ENCODE measurements at places on chromosomes 16 and 17.

DNA sequence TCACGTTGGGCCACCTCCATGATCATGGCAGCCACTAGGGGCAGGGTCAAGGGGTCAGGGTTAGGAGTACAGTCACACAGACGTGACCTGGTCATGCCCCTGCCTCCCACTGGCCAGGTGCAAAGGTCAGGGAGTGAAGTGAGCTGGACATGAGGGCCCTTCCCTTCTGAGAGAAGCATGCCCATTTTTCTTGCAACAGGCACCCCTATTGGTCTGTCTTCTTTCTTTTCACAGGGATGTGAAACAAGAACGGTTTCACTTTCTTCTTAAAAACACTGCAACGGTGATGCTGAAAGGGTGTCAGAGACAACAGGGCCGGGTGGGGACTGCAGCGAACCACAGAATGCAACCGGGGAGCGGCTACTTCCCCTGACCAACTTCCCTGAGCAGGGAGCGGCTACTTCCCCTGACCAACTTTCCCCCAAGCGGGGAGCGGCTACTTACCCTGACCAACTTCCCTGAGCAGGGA, 52.1 kb upstream of the DOC2B start:
- no peaks in the 10 kb centered on the region for H3K4me1 ChIP-seq
- H3K4me3 ChIP-seq, result no peak overlapping the region
- H3K27ac ChIP-seq, result no peak overlapping the region
- H3K27me3 ChIP-seq, result no peaks in the 10 kb centered on the region

- no peak for DNase-seq
- no peaks in the 10 kb centered on the region for H3K36me3 ChIP-seq
- H3K27ac ChIP-seq, result no peak overlapping the region
- H3K27me3 ChIP-seq, result no peaks in the 10 kb centered on the region
- H3K4me3 ChIP-seq, result no peak overlapping the region
Observed at GRCh38 chr17:2181206-2181896, 122.2 kb downstream of the SMG6 start.

GRCh38 chr17:18280766-18281371, 20.4 kb downstream of the MIEF2 start:
- DNase-seq, result no peak
- H3K4me3 ChIP-seq, result no peak overlapping the region
- no peak overlapping the region for H3K27ac ChIP-seq
- no peaks in the 10 kb centered on the region for H3K4me1 ChIP-seq
- H3K27me3 ChIP-seq, result no peaks in the 10 kb centered on the region
- H3K36me3 ChIP-seq, result peaks cover 67% of the 10 kb centered on the region

DNA sequence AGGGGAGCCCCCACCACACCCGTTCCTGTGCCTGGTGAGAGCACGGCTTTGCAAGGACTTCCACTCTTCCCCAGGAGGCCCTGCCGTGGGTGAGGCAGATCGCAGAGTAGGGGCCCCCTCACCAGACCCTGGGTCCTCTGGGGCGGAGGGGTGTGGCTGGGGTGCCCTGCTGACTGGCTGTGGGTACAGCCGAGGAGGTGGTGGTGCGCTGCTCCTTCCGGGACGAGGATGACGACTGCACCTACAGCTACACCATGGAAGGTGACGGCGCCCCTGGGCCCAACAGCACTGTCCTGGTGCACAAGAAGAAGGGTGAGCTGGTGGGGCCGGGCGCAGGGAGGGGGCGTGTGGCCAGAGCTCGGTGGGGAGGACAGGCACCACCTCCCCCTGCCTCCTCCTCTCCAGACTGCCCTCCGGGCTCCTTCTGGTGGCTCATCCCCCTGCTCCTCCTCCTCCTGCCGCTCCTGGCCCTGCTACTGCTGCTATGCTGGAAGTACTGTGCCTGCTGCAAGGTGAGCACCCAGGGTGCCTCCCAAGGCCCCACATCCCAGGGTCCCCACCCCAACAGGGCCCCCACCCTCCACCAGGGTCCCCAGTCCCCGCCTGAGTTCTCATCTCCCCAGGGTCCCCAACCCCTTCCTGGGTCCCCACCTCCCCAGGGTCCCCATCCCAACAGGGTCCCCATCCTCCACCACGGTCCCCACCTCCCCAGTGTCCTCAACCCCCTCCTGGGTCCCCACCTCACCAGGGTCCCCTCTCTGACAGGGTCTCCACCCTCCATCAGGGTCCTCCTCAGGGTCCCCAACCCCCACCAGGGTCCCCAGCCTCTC, 16.1 kb downstream of the ITGB4 start:
- DNase-seq, result no peak
- H3K4me3 ChIP-seq, result no peak overlapping the region
- H3K4me1 ChIP-seq, result no peaks in the 10 kb centered on the region
- no peak overlapping the region for H3K27ac ChIP-seq
- peaks cover 69% of the 10 kb centered on the region for H3K36me3 ChIP-seq

- H3K27ac ChIP-seq, result no peak overlapping the region
- no peak overlapping the region for H3K4me3 ChIP-seq
- H3K27me3 ChIP-seq, result no peaks in the 10 kb centered on the region
- H3K4me1 ChIP-seq, result peaks cover 5% of the 10 kb centered on the region
- H3K36me3 ChIP-seq, result no peaks in the 10 kb centered on the region
- no peak for DNase-seq
Observed at GRCh38 chr17:72311004-72311403, 190.2 kb downstream of the SOX9 start.

DNA sequence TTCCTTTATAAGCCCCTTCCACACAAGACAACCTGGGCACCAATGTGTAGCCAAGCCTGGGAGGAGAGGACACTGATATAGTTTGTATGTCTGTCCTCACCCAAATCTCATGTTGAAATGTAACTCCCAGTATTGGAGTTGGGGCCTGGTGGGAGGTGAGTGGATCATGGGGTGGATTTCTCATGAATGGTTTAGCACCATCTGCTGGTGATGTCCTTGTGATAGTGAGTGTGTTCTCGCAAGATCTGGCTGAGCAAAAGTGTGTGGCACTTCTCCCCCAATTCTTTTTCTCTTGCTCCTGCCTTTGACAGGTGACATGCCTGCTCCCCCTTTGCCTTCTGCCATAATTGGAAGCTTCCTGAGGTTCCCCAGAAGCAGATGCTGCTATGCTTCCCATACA, 135.8 kb downstream of the USP31 start:
- no peak overlapping the region for H3K27ac ChIP-seq
- H3K36me3 ChIP-seq, result no peaks in the 10 kb centered on the region

DNA sequence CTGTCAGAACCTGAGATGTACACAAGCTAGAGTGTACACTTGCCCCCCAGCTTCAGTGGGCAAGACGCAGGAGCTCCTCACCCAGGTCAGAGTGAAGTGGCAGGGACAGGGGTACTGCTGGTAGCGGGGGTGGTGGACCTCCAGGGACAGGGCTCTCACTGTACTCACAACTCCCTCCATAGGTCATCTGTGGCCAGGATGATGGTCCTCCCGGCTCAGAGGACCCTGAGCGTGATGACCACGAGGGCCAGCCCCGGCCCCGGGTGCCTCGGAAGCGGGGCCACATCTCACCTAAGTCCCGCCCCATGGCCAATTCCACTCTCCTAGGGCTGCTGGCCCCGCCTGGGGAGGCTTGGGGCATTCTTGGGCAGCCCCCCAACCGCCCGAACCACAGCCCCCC, 2.7 kb downstream of the NXPH3 start:
- no peak overlapping the region for H3K27ac ChIP-seq
- no peak for DNase-seq
- H3K4me1 ChIP-seq, result peaks cover 20% of the 10 kb centered on the region

GRCh38 chr17:77432742-77433141, 292.0 kb downstream of the SEC14L1 start:
- H3K36me3 ChIP-seq, result peaks cover 11% of the 10 kb centered on the region
- no peaks in the 10 kb centered on the region for H3K27me3 ChIP-seq
- no peak for DNase-seq
- H3K4me3 ChIP-seq, result no peak overlapping the region
- peaks cover 24% of the 10 kb centered on the region for H3K4me1 ChIP-seq

DNA sequence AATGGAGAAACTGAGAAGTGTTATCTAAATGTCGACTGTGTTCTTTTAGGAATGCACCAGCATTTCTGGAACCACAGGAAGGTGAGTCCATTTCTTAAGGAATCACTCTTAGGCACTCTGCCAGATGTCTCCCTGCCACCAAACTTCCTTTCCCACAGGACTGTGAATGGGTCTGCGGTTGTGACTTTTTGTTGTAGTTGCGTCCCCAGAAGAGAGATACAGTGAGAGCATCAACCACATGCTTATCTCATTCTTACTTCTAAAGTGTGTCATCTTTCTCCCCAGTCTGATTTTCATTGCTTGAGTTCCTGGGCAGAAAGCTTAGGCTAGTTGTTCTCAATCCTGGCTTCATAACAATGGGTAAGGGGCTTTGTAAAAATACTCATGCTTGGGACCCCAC, 13.4 kb downstream of the ITPRIPL2 start:
- H3K4me1 ChIP-seq, result peaks cover 21% of the 10 kb centered on the region
- H3K36me3 ChIP-seq, result no peaks in the 10 kb centered on the region
- no peak overlapping the region for H3K4me3 ChIP-seq
- no peak overlapping the region for H3K27ac ChIP-seq

GRCh38 chr17:59409336-59410048, 78.0 kb downstream of the YPEL2 start:
- H3K27ac ChIP-seq, result no peak overlapping the region
- H3K4me1 ChIP-seq, result no peaks in the 10 kb centered on the region
- no peaks in the 10 kb centered on the region for H3K27me3 ChIP-seq
- DNase-seq, result no peak
- H3K4me3 ChIP-seq, result no peak overlapping the region

DNA sequence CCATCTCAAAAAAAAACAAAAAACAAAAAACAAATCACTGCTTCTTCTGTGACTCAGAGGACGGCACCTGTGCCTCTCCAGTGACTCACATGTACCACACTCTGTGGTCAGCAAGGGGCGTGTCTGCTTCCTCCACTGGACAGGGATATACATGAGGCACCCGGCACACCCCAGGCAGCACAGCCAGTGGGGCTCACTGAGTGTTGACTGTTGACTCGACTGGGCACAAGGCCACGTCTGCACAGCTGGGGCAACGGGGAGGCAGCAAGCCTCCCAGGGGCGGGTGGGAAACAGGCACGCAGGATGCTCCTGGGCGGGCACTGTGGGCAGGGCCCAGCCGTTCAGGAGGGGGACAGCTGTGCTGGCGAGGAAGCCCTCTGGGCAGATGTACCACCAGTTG, 64.1 kb downstream of the TIMM22 start:
- peak overlapping the region; percentile 25 for H3K27ac ChIP-seq
- peak; percentile 95 for DNase-seq
- H3K27me3 ChIP-seq, result no peaks in the 10 kb centered on the region
- H3K36me3 ChIP-seq, result no peaks in the 10 kb centered on the region
- peaks cover 12% of the 10 kb centered on the region for H3K4me1 ChIP-seq

DNA sequence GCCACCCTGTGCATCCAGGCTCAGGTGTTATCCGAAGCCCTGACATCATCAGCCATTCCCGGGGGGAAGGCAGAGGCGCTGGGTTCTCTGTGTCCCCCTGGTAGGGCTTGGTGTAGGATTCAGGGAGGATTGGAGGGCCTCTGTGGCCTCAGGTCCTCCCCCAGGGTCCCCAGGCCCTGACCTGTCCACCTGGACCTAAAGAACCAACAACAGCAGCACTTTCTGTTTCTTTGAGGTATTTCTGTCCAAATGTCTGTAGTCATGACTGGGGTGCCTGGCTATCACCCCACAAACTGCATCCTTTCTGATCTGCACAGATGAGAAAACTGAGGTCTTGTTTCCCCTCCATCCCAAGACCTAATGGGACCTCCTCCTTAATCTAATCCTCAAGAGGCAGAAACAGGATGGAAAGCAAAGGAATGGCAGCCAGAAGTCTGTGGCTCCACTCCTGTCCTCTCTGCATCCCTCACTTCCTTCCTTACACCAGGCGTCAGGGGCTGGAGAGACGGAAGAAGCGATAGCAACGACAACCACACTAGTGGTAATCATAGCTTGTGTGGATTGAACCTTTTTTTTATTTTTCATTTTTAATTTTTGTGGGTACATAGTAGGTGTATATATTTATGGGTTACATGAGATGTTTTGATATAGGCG, 11.8 kb downstream of the NLRC5 start:
- no peak for DNase-seq
- no peak overlapping the region for H3K27ac ChIP-seq
- no peak overlapping the region for H3K4me3 ChIP-seq
- no peaks in the 10 kb centered on the region for H3K27me3 ChIP-seq
- peaks cover 9% of the 10 kb centered on the region for H3K4me1 ChIP-seq

DNA sequence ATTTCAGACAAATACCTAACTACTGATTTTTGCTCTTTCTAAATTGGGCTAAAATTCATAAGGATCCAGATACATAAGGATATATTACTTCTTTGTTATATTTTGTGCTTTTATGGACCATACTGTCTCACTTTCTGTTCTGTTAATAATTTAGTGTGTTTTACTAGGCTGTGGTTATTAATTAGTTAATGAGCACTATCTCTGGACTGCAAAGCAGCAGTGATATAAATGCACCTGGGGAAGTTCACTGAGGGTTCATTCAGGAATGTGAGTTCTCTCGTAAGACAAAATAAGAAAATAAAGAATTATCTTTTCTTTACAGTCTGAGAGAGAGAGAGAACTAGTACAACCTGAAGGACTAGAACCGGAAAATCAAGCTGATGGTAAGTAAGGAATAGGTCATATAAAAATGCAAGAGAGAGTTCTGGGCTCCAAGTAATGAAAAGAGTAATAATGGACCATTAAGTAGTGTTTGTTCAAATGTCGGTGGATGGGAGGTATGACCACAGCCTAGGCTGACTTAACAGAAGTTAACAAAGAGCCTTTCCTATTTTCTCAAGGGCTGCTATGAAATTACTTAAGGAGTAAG, 55.6 kb downstream of the IKZF3 start:
- H3K4me1 ChIP-seq, result peaks cover 17% of the 10 kb centered on the region
- no peak overlapping the region for H3K27ac ChIP-seq
- peaks cover 7% of the 10 kb centered on the region for H3K27me3 ChIP-seq
- DNase-seq, result peak; percentile 62
- H3K4me3 ChIP-seq, result no peak overlapping the region
- no peaks in the 10 kb centered on the region for H3K36me3 ChIP-seq

DNA sequence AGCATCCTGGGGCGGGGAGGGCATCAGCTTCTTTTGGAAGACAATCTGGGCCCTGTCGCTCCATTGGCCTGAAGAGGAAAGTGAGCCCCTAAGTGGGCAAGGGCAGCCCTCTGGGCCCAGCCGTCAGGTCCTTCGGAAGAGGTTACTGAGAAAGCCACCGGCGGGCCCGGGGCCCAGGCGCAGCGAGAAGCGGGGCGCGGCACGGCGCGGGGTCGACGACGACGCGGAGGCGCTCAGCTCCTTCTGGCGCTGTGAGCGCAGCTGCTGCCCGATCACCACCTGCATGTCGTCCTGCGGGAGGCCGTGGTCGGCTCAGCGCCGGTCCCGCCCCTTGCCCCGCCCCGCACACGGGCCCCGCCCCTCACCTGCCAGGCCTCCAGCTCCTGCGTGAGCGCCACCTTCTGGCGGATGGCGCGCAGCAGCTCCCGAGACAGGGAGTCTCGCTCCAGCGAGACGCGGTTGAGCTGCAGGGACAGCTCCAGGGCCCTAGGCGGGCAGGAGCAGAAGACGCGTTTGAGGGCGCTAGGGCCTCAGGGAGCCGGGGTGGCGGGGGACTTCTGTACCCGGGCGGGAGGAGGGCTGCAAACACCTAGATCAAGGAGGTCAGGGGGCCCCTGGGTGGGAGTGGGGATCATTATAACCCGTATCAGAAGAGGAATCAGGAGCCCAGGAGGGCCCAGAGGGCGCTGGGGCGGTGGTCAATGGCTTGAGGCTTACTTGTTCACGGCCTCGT, 4.3 kb downstream of the THOC6 start:
- peak overlapping the region; percentile 37 for H3K4me3 ChIP-seq
- no peaks in the 10 kb centered on the region for H3K36me3 ChIP-seq
- DNase-seq, result peak; percentile 90

GRCh38 chr17:77489893-77490255, 349.1 kb downstream of the SEC14L1 start:
- H3K36me3 ChIP-seq, result peaks cover 50% of the 10 kb centered on the region
- H3K27me3 ChIP-seq, result no peaks in the 10 kb centered on the region
- no peak overlapping the region for H3K27ac ChIP-seq
- no peak overlapping the region for H3K4me3 ChIP-seq
- no peak for DNase-seq

GRCh38 chr17:48647103-48647962, 21.2 kb upstream of the HOXB9 start:
- H3K4me1 ChIP-seq, result no peaks in the 10 kb centered on the region
- H3K36me3 ChIP-seq, result no peaks in the 10 kb centered on the region
- DNase-seq, result no peak
- H3K27ac ChIP-seq, result no peak overlapping the region

Data from PC-3 (cell line).